ENCODE measurements at places on chromosomes 3 and 15. TPM values are rescaled to one million over a fixed set of nuclear protein-coding genes. Genes with fewer than 3 reads are reported as not detected.

The MYEF2 gene
- 1.3 TPM for total RNA-seq

The LRRIQ4 gene
- not detected for total RNA-seq

The EOGT gene
- 44.1 TPM for total RNA-seq

The GRK7 gene
- under 0.01 TPM for total RNA-seq

The KY gene
- total RNA-seq = 1.6 TPM

The ZSCAN2 gene
- total RNA-seq = 9.7 TPM

The OR5K2 gene
- total RNA-seq = not detected

The NR2E3 gene
- not detected for total RNA-seq

The PAK6 gene
- under 0.01 TPM for total RNA-seq

The IQCF5 gene
- total RNA-seq = not detected

The MSL2 gene
- 13.8 TPM for total RNA-seq

The QARS1 gene
- total RNA-seq = 442 TPM

The DOCK3 gene
- total RNA-seq = 0.29 TPM

The DNASE1L3 gene
- not detected for total RNA-seq

The CAV3 gene
- total RNA-seq = not detected

The ATP10A gene
- total RNA-seq = 5.8 TPM

The ARL14 gene
- total RNA-seq = not detected

The MAN2A2 gene
- total RNA-seq = 13.2 TPM

The HCN4 gene
- not detected for total RNA-seq

The STXBP5L gene
- not detected for total RNA-seq

The MASP1 gene
- 178 TPM for total RNA-seq

The ATP2B2 gene
- not detected for total RNA-seq

The SOX14 gene
- total RNA-seq = not detected

The GATM gene
- 0.44 TPM for total RNA-seq

The LYZL4 gene
- not detected for total RNA-seq

The SLC28A2 gene
- total RNA-seq = not detected

The BMF gene
- total RNA-seq = 6.4 TPM

The CHAC1 gene
- total RNA-seq = 16.9 TPM

The GOLGA8J gene
- not detected for total RNA-seq

The ARNT2 gene
- total RNA-seq = 4.7 TPM

The RTP1 gene
- total RNA-seq = not detected

The ULK3 gene
- total RNA-seq = 13.7 TPM

The TWF2 gene
- total RNA-seq = 120 TPM

The HES1 gene
- 2.0 TPM for total RNA-seq

The C3orf18 gene
- 22.7 TPM for total RNA-seq

The HACL1 gene
- total RNA-seq = 28.5 TPM

The PRR20G gene
- total RNA-seq = not detected

The PATL2 gene
- 1.3 TPM for total RNA-seq

The CPA3 gene
- not detected for total RNA-seq

The SKOR1 gene
- 0.15 TPM for total RNA-seq

The FEZF2 gene
- not detected for total RNA-seq

The GPR149 gene
- not detected for total RNA-seq

The CYP8B1 gene
- total RNA-seq = not detected

The ASB14 gene
- not detected for total RNA-seq

The SLC27A2 gene
- not detected for total RNA-seq

The CILP gene
- total RNA-seq = 0.29 TPM

The FBXL22 gene
- total RNA-seq = 0.15 TPM

The C3orf70 gene
- total RNA-seq = 0.87 TPM

The GLDN gene
- 127 TPM for total RNA-seq

The NANOGP8 gene
- 0.15 TPM for total RNA-seq

All from smooth muscle cell of trachea (primary cell).